ENCODE measurements at places on chromosomes 7 and 10.

GRCh38 chr10:31804352-31804810 is 124.2 kb downstream of the ARHGAP12 start:
- no peak for DNase-seq

GRCh38 chr7:155071916-155072571 is 1.9 kb downstream of the HTR5A start:
- DNase-seq = no peak

GRCh38 chr7:138943061-138943460 is 38.1 kb downstream of the KIAA1549 start:
- no peak for DNase-seq

- DNase-seq = no peak
Observed at GRCh38 chr10:190216-190615, 55.0 kb downstream of the ZMYND11 start.

DNA sequence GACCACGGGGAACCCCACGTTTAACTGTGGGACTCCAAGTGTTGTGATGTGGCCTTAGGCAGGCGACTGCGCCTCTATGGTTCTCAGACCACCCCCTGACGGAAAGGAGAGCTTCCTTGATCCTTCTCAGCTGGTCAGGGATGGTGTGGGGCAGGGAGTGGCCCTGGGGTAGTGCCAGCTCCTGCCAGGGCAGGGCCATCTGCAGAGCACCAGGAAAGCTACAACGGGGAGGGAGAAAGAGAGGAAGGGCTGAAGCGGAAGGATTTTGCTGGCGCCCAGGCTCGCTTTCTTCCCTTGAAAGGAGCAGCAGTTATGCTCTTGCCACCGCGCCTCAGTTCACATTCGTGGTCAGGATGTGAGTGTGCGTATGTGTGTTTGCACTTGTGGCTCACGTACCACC is 74.9 kb upstream of the PCBD1 start:
- no peak for DNase-seq

- DNase-seq = no peak
Observed at GRCh38 chr10:23829556-23829955, 379.4 kb upstream of the KIAA1217 start.

All from GM12878 (cell line).